ENCODE measurements at places on chromosomes 4 and X.

DNA sequence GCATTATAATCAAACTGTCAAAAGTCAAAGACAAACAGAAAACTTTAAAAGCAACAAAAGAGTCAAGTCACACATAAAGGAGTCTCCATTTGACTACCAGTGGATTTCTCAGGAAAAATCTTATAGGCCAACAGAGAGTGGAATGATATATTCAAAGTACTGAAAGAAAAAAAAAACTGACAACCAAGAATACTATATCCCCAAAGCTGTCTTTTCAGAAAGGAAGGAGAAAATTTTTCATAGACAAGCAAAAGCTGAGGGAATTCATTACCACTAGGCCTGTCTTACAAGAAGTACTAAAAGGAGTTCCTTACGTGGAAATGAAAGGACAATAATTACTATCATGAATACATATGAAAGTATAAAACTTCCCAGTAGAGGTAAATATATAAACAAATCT lies 39.0 kb downstream of the SLC10A7 start:
- no peak for DNase-seq

DNA sequence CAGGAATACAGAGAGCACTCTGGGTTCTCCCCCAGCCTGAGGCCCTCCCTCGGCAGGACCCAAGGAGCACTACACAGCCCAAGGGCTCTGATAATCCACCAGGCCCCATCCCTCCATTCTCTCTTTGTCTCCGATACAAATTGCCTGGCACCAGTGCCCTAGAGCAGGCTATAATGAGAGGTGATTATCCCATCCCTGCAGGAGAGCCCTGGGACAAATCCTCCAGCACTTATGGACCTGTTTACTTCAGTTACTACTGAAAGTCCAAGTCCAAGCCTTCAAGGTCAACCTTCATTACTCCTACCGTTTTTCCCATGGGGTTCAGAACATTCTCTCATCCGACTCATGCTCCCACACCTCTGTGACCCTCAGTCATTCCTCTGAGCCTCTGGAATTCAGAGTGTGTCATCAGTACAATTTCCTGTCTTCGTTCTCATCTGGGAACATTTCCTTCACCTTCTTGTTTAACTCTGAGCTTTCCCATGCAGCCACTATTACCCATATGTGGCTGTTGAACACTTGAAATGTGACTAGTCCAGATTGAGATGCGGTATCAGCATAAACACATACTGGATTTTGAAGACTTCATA lies 299.0 kb downstream of the RAPGEF2 start:
- DNase-seq = no peak

GRCh38 chrX:41922431-41923151 lies 763 bp downstream of the CASK start:
- peak; percentile 68 for DNase-seq

- DNase-seq = no peak
Observed at GRCh38 chr4:128427832-128428366, 140.3 kb upstream of the PGRMC2 start.

GRCh38 chrX:80879916-80880315 lies 70.2 kb upstream of the BRWD3 start:
- DNase-seq = no peak

DNA sequence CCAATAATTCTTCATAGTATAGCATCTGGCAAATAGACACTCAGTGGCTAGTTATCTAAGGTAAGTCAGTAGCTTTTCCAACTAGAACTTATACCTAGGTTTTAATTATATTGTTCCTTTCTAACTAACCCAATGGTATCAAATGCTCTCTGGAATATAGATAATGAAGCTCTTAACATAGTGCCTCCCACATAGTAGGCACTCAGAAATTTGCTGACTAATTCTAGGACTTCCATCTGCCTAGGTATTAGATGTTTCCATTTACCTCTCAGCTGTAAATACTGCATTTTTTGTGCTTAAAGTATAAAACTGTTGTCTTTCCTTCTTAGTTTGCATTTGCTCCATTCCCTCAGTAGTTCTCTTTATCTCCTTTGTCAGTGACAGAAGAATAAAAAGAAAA lies 214.3 kb upstream of the SPRY1 start:
- no peak for DNase-seq

DNA sequence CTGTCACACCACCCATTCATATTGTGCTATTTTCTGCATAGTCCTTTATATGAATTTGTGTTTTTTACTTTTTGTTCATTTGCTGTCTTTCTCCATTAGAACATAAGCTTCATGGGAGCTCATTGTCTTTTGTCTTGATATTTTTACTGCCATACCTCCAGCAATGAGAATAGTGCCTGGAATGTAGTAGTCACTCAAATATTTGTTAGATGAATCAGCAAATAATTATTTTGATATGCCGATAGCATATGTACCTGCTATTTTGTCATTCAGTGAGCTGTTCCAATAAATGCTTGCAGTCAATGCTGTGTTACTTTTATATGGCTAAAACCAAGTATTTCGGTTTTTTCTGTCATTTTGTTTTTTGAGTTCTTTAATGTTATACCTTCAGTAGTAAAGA lies 43.5 kb upstream of the SLC25A31 start:
- DNase-seq = no peak

DNA sequence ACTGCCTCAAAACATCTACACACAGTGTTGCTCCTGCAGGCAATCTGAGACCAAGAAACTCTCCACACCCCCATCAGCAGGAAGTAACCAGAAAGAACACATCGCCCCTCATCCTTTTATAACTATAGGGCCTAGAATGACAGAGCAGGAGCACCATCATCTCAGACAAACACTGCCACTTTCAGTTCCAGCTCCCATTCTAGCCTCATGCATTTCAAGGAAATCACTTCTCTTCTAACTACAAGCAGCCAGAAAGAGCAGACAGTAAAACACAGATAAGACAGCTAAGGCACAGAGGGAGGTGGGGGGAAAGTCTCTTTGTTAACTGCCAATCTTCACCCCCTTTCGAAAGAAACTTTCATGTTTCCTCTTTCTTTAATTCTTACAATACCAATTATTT lies 102.6 kb upstream of the TENT5D start:
- DNase-seq = no peak

DNA sequence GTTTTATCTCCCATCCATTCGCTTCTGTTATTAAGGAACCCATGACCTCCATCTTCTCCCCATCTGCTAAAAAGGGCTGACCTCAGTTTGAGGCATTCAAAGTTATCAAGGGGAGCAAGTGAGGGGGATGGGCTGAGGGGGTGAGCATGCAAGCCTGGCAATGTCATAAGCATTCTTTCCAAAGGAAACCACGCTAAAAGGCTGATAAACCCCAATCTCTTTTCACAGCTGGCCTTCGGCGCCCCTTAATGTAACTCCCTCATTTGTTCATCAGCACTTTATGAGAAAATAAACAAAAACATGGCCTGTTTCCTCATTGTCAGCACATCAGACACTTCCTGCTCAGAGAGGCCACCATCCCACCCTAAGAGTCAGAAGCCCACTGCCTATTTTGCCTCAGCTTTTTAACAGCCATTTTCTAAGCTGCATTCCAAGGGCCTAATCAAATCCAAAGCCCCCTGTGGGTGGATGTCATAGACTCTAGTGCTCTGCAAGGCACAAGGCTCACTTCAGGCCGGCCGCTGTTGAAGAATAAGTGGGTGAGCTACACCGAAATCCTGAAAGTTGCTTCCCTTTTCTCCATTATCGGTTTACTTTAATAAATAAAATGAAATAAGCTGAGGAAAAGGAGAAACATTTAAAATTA lies 92.0 kb upstream of the SRD5A3 start:
- no peak for DNase-seq

DNA sequence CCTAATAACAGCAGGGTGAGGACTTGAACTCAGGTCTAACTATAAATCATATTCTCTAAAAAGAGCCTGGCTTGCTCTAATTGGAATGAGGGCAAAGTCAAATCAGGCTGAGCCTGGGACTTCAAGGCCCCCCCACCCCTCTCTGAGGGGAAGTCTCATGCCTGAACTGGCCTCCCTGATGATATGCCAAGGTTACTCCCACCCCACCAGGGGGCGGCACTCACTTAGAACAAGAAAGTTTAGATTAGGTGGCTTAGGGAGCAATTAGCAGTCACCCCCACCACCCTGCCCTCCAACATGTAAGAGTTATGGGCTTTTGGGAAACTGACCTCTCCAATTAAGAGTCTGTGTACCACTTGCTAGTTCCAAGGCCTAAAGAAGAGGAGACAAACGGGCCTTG lies 2.7 kb downstream of the FOXO4 start:
- peak; percentile 53 for DNase-seq

DNA sequence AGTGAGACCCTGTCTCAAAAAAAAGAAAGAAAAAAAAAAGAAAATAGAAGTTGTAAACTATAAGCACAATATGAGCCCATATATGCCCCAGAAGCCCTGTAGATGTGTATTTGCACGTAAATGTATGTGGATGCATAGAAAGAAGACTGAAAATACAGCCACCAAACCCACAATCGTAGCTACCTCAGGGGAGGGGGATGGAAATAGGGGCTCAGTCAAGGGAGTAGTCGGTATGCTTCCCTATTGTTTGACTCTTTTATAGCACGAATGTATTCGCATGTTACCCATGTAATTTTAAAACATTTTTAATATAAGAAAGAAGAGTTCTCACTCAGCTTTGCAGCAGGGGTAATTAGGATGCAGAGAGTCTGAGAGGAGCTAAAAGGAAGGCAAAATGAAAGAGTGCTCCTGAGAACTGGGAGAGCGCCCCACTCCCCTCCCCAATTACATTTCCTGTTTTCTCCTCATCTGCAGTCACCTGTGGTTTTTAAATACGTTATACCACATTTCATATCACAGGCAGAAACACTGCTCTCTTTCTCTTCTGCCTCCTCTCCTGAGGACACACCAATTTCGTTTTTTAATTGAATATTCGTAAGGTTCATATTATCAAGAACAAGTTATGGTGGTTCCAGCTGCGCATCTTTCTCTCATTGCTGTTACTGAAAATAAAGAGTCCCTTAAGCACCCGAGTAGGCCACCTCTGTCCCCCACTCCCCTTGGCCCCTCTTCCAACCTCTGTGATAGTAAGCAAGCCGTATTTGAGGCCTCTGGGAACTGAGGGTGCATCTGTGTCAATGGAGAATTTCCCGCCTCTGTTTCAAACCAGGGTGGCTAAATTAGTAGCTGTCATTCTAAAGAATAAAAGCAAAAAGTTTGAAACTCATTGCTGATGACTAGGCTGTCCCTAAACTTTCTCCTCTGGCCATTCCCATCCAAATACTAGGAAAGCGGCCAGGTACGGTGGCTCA lies 10.7 kb downstream of the SEPTIN6 start:
- DNase-seq = no peak

DNA sequence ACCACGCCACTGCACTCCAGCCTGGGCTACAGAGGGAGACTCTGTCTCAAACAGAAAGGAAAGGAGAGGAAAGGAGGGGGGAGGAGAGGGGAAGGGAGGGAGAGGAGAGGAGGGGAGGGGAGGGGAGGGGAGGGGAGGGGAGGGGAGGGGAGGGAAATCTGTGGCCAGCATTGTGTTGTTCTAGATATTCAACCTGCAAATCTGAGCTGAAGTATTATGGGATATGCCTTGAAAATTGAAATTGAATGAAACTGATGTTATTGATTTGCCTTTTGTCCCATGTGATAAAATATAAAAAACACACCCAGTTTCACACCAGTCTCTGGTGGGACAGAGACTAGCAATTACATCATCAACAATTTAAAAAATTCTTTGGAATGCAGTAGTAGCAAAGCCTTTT lies 1.5 kb downstream of the SMIM31 start:
- no peak for DNase-seq

GRCh38 chr4:62526671-62527070 lies 1326.5 kb downstream of the ADGRL3 start:
- no peak for DNase-seq

GRCh38 chr4:184403384-184403781 lies 71.0 kb downstream of the IRF2 start:
- no peak for DNase-seq

- no peak for DNase-seq
Observed at GRCh38 chrX:150769408-150769807, 76.2 kb downstream of the MTMR1 start.

DNA sequence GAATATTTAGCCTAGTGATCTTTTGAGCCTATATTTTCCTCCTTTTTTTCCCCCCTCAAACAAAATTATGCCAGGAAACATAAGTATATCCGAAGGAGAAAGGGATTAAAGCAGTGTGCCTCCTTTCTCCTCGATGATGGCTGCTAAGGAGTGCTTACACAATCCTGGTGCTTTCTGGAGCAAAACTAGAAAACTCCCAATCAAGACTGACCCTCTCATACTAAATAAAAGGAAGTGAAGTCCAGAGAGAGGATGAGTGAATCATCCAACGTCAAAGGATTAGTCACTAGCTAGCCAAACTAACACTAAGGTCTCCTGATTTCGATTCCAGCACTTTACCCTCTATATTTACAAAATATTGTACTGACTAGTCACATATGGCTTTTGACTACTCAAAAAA lies 146.8 kb downstream of the PPP3CA start:
- no peak for DNase-seq

DNA sequence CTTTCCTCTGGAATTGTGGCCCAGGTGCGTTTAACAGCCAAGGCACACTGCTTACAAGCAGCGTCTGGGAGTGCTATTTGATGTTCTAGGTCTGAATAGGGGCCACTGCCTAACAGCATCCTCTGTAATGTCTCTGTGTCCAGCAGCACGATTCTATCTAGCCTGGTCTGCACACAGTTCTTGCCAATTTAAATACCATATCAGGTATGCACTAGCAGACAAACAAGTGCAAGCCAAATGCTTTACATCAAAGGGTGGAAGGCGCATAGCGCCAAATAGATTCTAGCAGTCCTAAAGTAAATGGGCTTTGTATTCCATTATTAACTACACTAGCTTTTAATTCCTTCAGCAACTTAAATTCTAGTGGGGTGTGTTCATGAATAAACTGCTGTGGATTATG lies 15.8 kb upstream of the UGDH start:
- DNase-seq = no peak

- no peak for DNase-seq
Observed at GRCh38 chr4:73872316-73873108, 3.3 kb downstream of the CXCL1 start.

DNA sequence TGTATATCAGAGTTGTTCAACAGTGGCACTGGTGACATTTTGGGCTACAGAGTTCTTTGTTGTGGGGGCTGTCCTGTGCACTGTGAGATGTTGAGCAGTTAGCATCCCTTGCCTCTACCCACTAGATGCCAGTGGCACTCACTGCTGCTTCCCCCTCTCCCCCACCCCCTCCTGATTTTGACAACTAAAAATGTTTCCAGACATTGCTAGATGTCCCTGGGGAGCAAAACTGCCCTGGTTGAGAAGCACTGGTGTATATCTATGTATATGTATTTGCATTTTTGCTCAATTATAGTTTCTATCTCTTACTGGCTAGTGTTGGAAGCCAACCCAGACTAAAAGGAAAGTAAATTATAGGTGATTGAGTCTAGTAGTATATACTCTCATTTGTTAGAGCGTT lies 2.4 kb downstream of the TMEM131L start:
- DNase-seq = no peak

- peak; percentile 89 for DNase-seq
Observed at GRCh38 chr4:169791527-169792156, 33.9 kb upstream of the HPF1 start.

All from glutamatergic neuron (in vitro differentiated cells).